ENCODE measurements at places on chromosomes 12 and 14. TPM values are rescaled to one million over a fixed set of nuclear protein-coding genes. Genes with fewer than 3 reads are reported as not detected.

DNA sequence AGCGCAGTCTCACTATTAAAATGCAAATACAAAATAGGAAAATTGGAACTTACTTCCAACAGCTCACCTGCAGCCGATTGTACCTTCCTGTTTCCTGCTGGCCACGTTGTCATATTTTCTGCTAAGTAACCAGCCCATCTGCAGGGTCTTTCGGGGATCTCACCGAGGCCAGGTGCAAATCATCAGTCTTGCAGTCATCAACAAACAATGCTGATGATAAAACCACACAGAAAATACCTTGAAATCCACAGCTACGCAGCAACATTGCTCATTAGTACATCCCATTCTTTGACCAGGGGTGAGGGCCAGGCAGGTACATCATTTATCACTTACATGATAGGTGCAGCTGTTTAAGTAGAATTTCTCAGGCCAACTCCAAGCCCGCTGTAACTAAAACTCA is 406.9 kb downstream of the TMEM121 start:
- DNase-seq = no peak

The TSPAN19 gene
- total RNA-seq = 0.15 TPM

The KRT77 gene
- not detected for total RNA-seq

GRCh38 chr14:63421226-63421625 is 102.5 kb upstream of the GPHB5 start:
- DNase-seq = no peak

GRCh38 chr12:74725154-74725553 is 187.5 kb downstream of the ATXN7L3B start:
- DNase-seq = peak; percentile 66

DNA sequence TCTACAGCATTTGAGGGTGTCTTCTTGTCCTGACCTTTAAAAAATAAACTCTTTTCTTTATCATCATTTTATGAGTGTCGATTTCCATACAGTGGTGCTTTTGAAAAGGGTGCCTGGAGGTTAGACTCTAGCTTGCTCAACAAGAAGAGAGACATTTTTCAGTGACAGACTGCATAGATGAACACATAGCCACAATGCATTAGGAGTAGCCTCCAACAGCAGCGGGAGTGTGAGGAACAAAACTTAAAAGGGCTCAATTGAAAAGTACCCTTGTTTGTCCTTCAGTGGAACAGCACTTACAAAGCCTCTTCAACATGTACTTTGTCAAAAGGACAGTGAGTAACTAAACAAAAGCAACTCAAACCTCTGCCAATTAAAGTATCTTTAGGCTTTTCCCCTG is 119.3 kb downstream of the SOX5 start:
- no peak for DNase-seq

The TCL1B gene
- total RNA-seq = not detected

The TMEM132D gene
- total RNA-seq = 0.05 TPM

DNA sequence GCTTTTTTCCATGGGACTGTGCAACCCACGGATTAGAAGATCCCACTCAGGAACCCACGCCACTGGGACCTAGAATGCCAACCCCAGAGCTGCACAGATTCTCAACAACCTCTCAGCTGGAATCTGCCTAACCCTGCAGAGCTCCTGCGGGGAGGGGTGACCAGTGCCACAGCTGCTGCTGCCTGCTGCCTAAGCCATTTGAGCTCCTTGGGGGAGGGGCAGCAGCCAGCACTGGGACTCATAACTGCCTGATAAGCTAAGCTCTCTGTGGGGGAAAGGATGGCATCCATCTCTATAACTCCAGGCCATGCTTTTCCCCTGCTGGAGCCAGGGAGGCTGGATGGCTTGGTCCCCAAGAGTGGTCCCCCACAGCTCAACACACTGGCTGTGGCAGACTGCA is 182.8 kb downstream of the SLC5A8 start:
- no peak for DNase-seq

The EML5 gene
- total RNA-seq = 0.55 TPM

The SRRM4 gene
- total RNA-seq = under 0.01 TPM

GRCh38 chr12:22684140-22685118 is 59.5 kb downstream of the ETNK1 start:
- DNase-seq = peak; percentile 70

DNA sequence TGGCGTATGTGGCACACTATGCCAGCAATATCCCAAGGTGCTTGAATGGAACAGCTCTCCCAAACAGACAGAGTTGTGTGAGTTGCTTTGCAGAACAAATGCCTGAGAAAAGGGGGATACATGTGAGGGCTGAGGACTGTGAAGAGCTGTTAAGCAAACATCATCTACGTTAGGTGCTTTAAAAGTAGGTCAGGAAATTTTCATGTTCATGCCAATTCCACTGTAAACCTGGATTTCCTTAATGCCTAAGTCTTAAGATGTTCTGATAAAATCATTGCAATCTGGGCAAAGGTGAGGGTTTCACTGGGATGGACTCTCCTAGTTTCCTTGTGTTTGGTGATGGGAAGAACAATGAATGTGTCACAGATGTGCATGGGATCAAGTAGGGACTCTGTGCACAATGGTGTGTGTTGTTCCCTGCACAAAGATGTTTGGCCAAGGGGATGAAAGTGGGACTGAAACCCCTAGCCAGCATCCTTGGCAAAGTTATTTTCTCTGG is 227.9 kb downstream of the KTN1 start:
- DNase-seq = no peak

DNA sequence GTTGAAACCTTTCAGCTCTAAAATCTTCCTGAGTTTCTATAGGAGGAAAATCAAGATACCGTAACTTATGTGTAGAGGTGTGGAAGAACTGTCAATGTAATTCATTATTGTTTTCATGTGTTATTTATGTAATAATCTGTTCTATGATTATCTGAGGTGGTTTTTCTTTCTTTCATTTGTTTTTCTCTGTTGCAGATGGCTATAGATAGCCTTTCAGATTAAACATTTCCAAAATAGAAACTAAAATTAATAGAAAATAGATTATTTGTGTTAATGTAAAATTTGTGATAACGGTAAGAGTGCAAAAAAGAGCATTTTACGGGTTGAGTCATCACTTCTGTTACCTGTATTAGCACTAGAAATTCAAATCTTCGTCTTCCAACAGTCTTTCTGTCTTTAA is 128.8 kb downstream of the SYNE2 start:
- no peak for DNase-seq

DNA sequence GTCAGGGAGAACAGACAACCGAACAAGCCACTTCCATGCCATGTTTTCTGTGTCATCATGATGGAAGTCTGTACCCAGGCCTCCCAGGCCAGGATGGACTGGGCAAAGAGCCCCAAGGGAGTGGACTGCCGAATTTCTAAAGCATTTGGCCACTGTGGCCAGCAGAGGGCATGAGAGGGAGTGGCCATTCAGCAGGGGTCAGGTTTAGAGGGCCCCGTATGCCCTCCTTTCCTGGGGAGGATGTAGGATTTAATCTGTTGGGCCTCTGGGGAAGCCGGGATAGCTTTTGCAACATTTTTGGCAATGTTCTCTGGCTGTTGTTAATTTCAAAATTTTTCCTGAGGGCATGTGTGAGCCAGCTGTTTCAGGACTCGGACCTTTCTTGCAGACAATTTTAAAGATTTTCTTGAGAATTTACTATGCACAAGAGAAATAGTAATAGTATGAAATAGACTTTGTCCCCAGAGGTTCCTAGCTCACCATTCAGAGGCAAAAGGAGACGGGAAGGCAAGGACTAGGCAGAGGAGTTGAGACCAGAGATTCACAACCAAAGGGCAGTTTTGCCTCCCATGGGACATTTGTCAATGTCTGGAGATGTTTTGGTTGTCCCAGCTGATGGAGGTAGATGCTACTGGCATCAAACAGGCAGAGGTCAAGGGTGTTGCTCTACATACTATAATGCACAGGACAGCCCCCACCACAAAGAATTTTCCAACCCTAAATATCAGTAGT is 18.0 kb downstream of the ACACB start:
- no peak for DNase-seq

DNA sequence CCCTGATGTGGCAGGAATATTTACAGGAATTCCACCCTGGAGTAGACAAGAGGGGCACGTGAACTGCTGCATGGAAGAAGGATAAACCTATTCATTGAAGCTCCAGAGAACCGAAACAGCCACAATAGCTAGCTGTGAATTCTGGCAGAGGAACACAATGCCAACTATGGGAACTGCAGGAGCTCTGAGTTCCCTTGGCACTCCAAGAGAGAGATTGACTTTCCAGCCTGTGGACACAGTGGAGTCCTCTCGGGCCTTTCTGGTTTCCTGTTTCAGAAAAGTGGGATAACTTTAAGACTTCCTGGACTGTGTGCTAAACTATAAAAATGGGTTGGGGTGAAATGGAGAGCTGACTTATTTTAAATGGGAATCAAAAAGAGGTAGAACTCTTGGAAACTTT is 11.9 kb downstream of the CACNA2D4 start:
- no peak for DNase-seq

The DEGS2 gene
- total RNA-seq = not detected

DNA sequence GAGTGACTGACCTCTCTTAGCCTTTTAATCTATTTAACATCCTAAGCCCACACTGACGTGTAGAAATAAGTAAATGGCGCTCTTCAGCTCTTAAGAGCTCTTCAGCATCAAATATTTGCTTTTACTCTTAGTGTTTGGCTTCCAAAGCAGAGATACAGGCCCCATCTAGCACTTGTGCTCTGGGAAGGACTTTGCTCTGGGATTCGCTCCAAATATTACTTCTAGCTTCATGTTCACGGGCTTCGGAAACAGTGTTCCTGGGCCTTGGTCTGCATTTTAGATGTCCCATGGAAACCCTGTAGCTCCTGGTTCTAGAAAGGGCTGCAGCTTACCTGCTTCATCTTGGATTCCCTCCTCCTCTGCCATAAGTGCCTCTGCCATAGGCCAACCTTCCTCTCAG is 2.7 kb upstream of the NKX2-8 start:
- DNase-seq = no peak

DNA sequence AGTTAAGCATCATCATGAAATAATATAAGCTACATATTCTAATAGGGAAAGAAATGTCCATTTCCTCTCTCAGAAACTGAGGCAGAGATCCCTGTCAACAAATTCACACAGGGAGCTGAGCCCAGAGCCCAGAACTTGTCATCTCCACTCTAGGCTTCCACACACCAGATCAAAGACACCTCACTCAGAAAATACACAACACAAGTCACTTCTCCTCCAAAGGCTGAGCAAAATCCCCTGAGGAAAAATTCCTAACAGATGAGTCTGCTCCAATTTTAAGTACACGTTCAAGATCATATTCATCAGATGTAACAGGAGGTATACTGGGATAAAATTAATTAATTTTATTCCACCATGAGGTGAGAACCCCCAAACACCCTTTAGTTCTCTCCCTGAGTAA is 227.3 kb downstream of the DPF3 start:
- DNase-seq = peak; percentile 95

The SLC38A2 gene
- total RNA-seq = 259 TPM

GRCh38 chr14:33026850-33027430 is 88.3 kb downstream of the NPAS3 start:
- DNase-seq = no peak

All from renal cortical epithelial cell (primary cell).